NCI-H1105 treated with DMSO at 0.1 percent for 48 hours (cell line): ENCODE measurements at places on chromosomes 2 and 18.

- no peak for DNase-seq
Measured at GRCh38 chr2:53941749-53942148, 29.0 kb downstream of the PSME4 start.

DNA sequence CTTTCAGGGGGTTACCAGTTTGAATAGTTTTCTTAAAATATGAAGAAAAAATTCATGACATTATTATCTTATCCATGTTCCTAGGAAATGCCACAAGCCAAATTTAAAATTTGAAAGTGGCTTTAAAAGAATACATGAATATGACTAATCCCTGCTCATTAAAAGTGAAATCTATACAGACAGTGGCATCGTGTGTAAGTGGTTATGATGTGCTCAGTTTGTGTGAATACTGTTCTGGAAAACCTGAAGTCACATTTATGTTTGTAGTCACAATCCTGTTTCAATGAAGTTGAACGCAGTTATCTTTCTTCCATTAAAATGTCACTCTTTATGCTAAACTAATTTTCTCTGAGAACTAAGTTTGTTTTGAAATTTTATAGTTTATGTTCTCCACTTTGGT is 75.8 kb downstream of the GORASP2 start:
- no peak for DNase-seq

- no peak for DNase-seq
Measured at GRCh38 chr2:151905963-151906632, 77.9 kb upstream of the ARL5A start.

- no peak for DNase-seq
Measured at GRCh38 chr2:234998404-234999211, 46.8 kb downstream of the SH3BP4 start.

DNA sequence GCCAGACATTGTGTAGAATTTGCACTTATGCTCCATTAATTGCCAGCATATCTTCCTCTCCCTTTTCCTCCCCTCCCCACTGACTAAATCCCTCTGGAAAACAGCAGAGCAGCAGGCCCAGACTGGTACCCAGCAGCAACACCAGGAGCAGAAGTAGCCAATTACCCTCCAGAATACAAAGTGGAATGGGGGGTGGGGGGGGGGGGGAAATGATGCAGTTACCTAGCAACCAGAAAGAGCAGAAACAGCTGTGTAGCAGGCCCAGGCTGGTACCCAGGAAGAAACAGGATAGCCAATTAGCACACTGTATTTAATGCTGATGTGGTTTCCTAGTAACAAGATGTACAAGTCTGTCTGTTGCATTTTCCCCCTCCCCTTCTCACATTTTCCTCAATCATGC is 52.3 kb downstream of the KLF7 start:
- DNase-seq, result peak; percentile 97

DNA sequence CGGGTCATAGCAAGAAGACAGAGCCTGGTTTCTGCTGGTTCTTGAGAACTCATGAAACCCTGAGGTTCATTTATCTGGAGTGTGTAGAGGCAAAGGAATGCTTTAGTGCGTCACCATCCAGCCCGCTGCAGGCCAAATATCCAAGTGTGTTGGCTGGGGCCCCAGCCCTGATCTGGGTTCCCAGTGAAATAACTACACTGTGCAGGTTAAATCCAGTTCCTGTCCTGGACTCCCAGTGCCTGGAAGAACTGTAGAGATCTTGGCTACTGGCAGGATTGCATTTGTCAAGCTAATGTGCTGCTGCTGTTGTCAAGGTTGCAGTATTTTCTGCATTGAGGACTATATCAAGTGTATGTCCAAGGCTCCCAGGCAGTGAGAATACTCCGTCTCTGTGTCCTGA is 89.9 kb downstream of the MAPK4 start:
- DNase-seq, result no peak

DNA sequence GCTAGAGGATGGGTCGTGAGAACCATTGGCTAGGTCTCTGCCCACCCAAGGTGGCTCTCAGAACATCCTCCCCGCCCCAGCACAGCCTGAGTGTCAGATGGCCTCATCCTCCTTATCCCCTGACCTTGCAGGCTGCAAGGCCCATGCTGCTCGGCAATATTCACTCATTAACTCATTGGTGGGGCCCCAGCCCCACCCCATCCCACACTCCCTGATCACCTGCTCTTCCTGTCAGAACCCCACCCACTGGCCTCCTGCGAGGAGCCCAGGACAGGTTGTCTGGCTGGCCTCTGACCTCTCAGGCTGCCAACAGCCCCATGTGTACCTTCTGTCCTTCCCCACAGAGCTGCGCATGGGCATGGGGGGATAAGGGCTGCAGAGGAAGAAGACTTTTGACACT is 5.3 kb downstream of the ADCY3 start:
- DNase-seq, result no peak

- no peak for DNase-seq
Measured at GRCh38 chr2:170712653-170713542, 2.2 kb upstream of the SP5 start.

GRCh38 chr18:32478317-32478716 is 7.6 kb upstream of the GAREM1 start:
- no peak for DNase-seq

- no peak for DNase-seq
Measured at GRCh38 chr2:239928391-239929350, 96.5 kb downstream of the NDUFA10 start.

DNA sequence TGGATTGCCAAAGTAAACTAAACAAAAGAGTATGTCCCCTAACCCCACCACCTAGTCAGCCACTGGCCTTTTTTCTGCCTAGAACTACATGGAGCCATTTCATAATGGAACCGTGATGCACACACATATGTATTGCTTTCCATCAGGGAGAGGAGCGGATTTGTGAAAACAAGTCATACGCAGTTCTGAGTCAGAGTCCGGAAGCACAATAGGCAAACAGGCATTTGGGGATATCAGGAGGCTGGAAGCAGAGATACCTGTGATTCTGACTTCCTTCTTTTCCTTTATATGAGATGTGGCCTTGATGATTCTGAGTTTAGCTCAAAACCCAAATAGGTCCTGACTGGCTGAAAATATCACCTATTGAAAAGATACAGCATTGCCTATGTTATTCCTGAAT is 93.5 kb downstream of the TMEM163 start:
- no peak for DNase-seq

DNA sequence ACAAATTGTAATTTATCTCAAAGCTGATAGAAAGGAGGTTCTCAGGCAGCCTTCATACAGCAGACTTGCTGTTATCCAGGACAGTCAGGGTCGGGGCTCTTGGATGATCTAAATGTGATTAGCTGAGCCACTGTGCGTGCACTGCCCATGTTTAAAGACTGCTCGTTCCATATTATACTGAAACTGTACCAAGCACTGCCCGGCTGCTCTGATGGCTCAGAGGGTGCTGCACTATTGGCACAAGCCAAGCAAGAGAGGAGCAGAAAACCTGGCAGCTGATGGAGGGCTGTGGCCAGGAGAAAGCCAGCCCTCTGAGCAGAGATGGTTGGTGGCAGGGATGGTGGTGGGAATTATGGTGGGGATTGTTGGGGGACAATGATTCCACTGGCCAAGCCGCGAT is 63.4 kb downstream of the COL6A3 start:
- no peak for DNase-seq

- peak; percentile 92 for DNase-seq
Measured at GRCh38 chr2:176473177-176473576, 203.9 kb downstream of the MTX2 start.

- DNase-seq, result no peak
Measured at GRCh38 chr2:241722896-241723454, 11.5 kb upstream of the D2HGDH start.

- peak; percentile 30 for DNase-seq
Measured at GRCh38 chr18:35695803-35696202, 114.3 kb downstream of the GALNT1 start.

- no peak for DNase-seq
Measured at GRCh38 chr18:46429130-46429529, 227.9 kb downstream of the LOXHD1 start.

DNA sequence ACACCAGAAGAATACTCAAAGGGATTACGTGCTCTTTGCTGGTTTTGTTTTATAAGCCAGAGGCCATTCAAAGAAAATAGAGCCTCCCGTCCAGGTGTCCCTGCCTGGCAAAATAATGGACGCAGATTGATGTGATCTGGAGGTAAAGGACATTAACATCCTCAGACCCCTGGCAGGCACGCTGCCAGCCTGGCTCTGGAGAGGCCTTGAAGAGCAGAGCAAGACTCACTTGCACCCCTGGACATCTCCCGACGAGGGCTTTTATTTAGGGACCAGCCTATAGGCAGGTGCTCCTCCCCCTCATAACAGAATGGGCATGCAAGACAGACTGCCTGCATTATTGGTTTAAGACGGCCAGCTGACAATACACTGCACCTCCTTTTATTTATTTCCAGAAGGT is 291.3 kb downstream of the BCL11A start:
- peak; percentile 72 for DNase-seq

GRCh38 chr18:68705119-68705518 is 9.8 kb downstream of the TMX3 start:
- no peak for DNase-seq

- peak; percentile 78 for DNase-seq
Measured at GRCh38 chr2:61707984-61708852, 145.6 kb downstream of the FAM161A start.

DNA sequence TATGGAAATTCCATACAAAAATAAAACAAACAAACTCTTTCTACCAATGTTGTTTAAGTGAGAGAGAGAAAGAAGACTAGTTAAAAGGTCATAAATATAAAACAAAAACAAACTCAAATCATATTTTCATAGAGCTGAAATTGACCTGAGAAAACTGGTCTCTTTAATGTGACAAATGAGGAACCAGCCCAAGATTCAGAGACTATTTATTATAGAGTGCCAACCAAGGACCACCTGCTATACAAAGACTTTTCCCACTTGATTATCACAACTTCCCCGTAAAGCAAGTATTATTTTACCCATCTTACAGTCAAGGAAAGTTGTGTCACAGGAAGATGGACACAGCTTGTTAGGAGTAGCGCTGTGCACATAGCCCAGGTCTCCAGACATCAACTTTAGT is 13.3 kb downstream of the ANKRD44 start:
- no peak for DNase-seq

DNA sequence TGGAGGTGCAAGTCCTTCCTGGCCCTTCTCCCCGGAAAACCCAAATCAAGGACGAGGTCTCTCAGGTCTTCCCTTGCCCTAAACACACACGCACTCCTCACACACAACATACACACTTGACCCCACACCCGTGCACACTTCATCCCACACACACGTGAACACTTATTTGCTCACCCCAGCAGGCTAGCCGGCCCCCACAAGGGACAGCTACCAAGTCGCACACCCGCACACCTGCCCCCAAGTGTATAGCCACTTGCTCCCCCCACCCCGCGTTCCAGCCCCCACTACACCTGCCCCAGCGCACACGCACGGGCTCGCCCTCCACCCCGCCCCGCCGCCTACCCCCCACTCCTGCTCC is 359 bp downstream of the TGFBRAP1 start:
- DNase-seq, result no peak

- peak; percentile 67 for DNase-seq
Measured at GRCh38 chr2:28391564-28392296, 928 bp upstream of the FOSL2 start.

- no peak for DNase-seq
Measured at GRCh38 chr18:35442701-35443100, 55.1 kb downstream of the INO80C start.

GRCh38 chr2:60934165-60934722 is 52.9 kb downstream of the REL start:
- no peak for DNase-seq

DNA sequence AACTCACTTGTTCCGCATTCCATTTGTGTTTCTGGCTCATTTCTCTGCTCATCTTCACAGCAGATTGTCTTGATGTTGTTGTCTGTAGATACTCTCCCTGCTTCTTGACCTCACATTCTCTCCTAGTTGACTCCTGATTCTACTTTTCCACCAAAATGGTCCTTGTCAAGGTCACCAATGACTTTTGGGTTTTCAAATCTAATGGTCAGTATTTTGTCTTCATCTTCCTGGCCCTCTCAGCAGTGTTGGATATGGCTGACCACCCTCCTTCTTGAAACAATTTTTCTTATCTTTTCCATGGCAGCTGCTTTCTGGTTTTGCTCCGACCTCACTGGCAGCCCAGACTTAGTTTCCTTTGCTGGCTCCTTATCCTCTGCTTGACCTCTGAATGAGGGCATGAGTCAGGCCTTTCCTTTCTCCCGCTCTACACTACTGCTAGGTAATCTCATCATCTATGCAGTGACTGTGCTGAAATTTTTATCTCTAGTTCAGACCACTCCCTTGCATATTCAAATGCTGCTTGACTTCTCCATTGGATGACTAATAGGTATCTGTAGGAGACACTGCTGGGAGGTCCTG is 386.6 kb upstream of the SPRED2 start:
- no peak for DNase-seq

DNA sequence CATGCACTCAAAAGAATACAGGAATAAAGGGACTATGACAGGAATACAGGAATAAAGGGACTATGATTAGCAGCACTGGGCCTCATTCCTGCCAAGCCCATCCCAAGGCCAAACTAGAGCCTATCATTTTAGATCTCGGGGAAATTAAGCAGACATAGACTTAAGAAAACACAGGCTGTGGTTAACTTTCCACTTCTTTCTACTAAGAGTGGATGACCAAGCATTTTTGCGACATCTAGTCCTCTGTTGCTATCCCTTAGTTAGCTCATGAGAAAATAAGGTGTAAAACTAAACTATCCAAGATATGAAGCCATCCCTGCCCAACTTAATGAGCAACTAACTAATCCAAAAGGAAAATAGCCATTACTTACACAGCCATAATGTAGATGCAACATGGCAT is 5.9 kb downstream of the LYPD1 start:
- no peak for DNase-seq

DNA sequence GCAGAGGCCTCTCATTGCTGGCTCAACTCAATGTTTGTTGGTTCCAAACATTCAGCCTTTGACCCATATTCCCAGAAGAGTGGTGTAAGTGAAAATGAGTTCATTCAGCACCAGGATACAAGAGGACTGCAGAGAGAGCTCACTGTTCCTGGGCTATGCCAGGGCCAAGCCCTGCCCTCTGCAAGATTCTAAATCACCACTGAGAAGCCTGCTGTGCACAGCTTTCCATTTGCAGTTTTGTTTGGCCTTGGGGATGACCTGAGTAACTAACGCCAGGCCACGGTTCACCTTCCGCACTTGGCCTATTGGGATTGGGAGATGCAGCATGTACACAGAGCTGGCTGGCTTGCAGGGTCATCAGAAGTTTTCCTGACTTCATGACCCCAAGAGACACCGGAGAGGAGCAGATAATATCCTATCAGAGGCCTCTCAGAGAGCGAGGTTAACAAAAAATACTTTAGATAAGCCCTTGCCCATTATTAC is 12.6 kb downstream of the GKN1 start:
- DNase-seq, result no peak

GRCh38 chr2:219041252-219041651 is at the start of gene CFAP65:
Gene CFAP65, minus strand, starts transcription at chr2:219041516. Its CDS starts 2,468 bp downstream, at chr2:219039048.
- peak; percentile 68 for DNase-seq

GRCh38 chr2:55519938-55520885 is 694 bp downstream of the CFAP36 start:
- DNase-seq, result peak; percentile 34

DNA sequence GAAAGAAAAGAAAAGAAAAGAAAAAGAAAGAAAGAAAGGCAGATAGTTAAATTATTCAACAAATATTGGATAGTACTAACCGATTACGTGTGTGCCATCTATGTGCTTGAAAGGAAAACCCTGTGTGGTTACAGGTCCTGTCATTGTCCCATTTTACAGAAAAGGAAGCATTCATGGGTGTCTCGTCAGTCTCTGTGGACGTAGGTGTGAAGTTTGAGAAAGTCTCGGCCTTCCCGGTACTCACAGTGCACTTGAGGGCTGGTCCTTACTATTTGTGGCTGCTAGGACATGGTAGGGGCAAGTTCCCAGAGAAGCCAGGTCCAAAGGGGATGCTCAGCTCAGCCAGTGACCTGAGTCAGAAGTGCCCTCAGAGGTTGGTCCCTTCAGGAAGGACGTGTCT is 19.3 kb downstream of the SH3YL1 start:
- no peak for DNase-seq
